ENCODE measurements at places on chromosomes 7 and 10. TPM values are rescaled to one million over a fixed set of nuclear protein-coding genes. Genes with fewer than 3 reads are reported as not detected.

The CYP26C1 gene
- 0.07 TPM for total RNA-seq

The EFCAB10 gene
- 0.13 TPM for total RNA-seq

The TUBB8 gene
- total RNA-seq = not detected

The FAM20C gene
- total RNA-seq = 72.9 TPM

Data from smooth muscle cell of the pulmonary artery (primary cell).